Omental fat pad (tissue), 4 donors: ENCODE measurements at places on chromosomes 2 and 18. TPM values are rescaled to one million over a fixed set of nuclear protein-coding genes. Genes with fewer than 3 reads are reported as not detected.

DNA sequence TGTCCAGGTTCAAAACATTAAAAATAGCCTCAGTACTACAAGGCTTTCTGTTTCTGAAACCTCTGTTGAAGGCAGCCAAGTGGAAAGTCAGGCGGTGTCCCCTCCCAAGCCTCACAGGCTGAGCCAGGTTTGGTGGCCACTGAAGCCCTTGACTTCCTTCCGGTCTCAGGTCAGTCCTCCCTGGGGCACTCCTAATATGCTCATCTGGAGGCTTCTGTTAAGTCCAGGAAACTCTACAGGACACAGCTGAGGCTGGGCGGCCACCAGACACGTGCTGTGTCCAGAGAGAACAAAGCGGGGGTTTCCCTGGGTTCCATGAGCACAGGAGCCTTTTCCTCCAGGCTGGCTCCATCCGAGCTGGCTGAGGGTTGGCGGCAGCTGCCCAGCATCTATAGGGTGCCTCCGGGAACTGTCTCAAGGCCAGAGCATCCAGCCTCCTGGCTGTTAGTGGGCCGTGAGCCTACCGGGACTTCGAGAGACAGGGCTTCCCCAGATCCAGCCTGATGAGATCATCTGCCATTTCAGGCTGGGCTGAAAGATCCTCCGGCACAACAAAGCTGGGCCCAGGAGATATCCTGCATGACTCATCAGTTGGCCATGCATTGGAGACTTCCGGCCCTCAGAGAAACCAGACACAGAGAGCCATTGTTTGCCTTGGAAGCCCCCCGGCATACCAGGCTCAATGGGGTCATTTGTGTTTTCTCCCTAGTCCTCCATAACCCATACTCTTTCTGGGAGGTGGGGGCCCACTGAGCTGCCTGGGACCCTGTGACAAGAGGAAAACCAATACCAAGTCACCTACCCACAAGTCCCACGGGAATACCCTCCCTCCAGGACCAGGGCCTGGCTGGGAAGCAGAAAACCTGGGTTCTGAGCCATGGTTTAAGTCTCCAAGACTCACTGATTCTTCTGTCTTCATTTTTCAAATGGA lies 71.7 kb downstream of the HS1BP3 start:
- DNase-seq: no peak

Gene CROCC2
- total RNA-seq: not detected

- DNase-seq: no peak
Measured at GRCh38 chr2:64212346-64212745, 68.1 kb upstream of the PELI1 start.

DNA sequence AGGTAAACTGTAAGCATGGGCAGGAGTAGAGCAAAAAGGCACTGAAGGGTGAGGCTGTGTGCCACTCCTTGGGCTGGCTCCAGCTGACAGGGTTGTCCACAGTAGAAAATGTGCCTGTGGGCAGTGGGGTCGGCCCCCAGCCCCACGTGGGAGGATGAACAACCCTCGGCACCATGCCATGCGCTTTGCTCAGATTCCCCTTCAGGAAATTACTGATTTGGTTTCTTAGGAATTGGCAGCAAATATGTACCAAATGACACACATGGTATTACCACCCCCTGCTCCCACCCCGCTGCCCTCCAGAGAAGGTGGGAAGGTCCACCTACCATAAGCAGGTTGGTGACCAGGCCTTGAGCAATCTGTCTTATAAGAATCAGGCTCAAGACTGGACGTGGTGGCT lies 13.6 kb downstream of the ADCY3 start:
- no peak for DNase-seq

Gene C2orf78
- total RNA-seq: not detected

Gene C2orf15
- not detected for total RNA-seq

DNA sequence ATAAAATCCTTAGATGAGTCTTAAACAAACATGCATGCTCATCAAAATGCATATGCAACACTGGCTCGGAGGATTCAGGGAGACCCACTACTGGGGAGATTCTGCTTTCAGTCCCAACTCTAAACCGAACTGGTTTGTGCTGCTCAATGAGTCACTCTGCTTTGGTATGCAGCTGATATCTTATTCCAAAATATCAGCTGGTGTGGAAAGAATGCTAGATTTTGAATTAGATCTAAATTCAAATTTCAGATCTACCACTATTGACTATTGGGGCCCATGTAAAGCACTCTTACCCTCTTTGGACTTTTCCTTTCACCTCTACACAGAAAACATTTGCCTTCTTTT lies 39.2 kb upstream of the TTN start:
- no peak for DNase-seq
